ENCODE measurements at places on chromosomes 5 and 9. TPM values are rescaled to one million over a fixed set of nuclear protein-coding genes. Genes with fewer than 3 reads are reported as not detected.

The NMRK1 gene
- total RNA-seq = 74.2 TPM

The ADRB2 gene
- total RNA-seq = 6.7 TPM

The MARVELD2 gene
- 0.18 TPM for total RNA-seq

The CNTFR gene
- total RNA-seq = not detected

The UIMC1 gene
- total RNA-seq = 50.5 TPM

The TMEM252 gene
- total RNA-seq = not detected

The IER5L gene
- total RNA-seq = 2.4 TPM
